ENCODE measurements at places on chromosomes 13 and 19.

DNA sequence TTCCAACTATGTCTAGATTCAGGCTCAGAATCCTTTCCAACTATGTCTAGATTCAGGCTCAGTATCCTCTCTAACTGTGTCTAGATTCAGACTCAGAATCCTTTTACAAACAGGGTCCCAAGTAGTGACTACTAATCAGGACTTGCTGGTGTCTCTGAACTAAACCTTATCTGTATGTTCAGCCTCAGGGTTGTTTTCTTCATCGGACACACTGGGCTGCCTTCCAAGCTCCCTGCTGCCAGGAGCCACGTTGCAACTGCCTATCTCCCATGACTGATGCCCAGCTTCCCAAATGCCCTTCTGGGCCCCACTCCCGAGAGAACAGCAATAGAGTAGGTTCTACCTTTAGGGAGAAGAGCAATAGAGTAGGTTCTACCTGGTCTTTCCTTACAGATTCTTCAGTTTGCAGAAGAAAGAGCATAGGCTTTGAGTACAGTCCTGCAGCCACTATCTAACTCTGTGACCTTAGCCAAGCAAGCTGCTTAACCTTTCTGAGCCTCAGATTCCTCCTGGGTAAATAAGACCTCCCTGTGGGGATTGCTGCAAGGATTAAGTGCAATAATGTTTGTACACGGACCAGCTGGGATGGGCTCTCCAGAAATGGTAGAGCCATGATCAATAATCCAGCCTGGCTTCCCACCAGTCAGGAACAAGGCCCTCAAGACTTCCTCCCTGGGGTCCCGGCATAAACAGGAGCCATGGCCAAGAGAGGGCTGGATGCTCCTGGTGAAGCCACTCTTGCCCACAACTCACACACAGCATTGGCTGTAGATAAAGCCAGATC is 61.5 kb downstream of the ZIC5 start:
- no peak for DNase-seq

DNA sequence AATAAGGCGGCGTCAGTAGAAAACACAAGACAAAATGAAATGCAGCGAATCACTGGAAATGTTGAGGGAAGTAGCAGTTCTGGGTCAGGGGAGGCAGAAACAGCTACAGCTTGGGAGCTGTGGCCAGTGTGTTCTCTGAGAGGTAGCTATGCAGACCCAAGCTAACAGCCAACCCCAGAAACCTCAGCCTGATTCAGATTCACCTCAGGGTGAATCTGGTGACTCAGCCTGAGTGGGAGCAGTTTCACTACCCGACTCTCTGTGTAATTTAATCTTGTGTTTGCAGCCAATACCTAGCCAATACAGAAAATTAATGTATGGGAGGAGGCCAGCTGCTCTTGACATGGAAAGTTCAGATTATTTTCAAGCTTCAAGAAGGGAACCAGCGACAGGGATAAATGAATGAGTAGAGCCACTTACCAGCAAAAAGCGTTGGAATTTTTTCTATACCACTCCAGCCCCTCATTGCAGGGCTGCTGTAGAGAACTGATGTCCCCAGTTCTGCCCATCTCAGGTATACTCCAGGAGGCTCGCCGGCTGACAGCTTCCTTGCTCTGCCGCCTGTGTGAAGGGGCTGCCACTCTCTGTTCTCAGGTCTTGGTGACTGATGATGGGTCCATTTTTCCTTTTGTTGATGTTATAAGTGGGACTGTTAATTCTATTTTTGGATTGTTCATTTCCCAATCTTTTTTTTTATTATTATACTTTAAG is 8.9 kb downstream of the IGFL3 start:
- DNase-seq, result no peak

GRCh38 chr13:30714629-30715371 is 20.5 kb upstream of the ALOX5AP start:
- no peak for DNase-seq

DNA sequence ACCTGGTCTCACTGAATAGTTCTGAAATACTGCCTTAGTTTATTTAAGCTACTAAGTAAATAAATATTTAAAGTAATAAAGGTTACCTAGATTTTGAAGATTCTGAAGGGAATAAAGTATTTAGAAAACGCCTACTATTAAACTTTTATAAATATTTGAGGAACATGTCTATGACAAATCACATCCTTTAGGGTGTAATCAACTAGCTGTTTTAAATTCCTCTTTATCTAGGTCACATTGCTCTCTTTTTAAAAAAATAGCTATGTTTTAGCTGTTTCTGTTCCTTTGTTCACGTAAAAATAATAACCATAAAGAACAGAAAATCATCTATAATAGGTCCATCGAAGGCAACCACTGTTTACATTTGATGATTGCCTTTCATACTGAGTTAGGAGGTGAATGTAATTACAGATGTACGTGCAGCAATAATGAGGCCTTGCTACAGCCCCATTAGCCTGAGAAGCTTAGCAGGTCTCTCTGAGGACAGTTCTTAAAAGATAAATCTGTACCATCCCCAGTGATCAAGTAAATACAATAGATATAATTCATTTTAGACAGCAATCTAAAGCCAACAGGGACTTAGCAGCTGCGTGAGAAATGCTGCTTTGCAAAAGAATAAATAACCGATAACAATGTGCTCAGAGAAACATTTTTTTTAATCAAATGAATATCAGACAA is 449.5 kb downstream of the LIG4 start:
- no peak for DNase-seq
